ENCODE measurements at places on chromosomes 16 and 17.

DNA sequence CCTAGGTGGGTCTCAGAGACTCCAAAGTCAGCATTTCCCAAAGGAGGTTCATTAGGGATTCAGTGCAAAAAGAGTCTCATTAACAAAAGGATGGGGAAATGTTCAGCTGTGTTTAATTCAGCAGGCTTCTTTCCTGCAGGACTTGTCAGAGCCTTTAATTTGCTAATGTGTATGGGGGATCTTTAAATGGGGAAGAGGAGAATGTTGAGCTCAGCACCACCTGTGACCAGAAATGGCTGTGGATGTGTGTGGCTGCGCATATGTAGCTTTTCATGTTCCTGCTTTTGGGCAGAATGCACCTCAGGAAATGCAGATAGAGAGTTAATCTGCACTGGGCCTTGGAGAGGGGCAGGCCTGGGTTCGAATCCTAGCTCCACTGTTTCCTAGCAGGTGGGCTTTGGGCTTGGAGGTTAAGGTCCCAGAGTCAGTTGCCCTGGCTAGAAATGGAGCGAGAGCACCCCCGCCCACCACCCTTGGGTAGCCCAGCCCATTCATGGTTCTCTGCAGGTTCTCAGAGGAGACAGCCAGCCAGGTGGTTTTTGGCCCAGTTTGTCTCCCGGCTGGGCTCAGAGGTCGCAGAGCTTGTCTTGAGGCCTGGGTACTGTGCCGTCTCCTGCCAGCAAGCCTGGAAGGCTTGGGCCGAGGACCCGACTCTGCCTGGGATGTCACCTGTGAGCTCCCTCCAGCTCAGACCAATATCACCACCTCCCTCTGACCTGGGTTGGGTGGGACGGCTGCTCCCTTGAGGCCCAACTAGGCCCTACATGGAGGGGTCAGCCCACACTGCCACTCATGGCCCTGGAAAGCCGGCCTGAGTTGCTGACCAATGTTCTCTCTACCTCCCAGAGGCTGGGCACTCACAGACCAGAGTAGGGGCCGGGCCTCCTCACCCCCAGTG lies 9.3 kb downstream of the ADCY7 start:
- no peak for DNase-seq

- peak; percentile 12 for DNase-seq
Observed at GRCh38 chr17:57379237-57379894, 123.0 kb downstream of the MSI2 start.

GRCh38 chr17:50816771-50817751 lies 18.3 kb upstream of the WFIKKN2 start:
- no peak for DNase-seq

DNA sequence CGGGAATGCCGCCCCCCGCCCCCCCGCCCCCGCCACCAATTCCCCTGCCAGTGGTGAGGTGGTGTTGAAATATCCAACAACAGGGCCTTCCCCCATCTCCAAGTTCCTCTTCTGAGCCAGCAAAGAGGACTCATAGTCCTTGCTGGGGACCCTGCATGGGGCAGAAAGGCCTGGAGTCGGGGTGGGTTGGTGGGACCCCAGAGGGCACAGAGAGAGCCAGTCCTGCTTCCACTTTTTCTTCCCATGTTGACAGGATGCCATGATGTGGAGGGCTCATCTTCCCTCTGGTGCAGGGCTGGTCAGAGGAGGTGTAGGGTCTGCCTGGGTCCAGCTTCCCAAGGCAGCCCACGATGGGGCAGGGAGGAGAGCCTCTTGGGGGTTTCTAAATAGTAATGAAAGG lies 49.0 kb upstream of the PIK3R6 start:
- no peak for DNase-seq

GRCh38 chr16:50476486-50477255 lies 71.5 kb upstream of the NKD1 start:
- no peak for DNase-seq

DNA sequence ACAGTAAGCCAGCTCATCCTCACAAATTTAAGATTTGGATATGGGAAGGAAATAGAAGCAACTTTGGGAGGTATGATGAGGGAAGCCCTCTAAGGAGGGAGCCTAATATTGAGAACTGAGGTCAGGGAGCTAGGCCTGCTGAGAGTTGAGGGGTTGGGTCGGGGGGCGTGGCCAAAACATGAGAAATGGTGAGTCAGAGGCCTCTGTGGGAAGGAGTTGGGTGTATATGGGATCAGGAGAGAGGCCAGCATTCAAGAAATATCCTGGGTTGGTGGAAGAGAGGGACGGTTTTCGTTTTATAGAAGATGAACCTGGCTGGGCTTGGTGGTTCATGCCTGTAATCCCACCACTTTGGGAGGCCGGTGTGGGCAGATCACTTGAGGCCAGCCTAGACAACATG lies 48.4 kb downstream of the CLEC16A start:
- peak; percentile 93 for DNase-seq

DNA sequence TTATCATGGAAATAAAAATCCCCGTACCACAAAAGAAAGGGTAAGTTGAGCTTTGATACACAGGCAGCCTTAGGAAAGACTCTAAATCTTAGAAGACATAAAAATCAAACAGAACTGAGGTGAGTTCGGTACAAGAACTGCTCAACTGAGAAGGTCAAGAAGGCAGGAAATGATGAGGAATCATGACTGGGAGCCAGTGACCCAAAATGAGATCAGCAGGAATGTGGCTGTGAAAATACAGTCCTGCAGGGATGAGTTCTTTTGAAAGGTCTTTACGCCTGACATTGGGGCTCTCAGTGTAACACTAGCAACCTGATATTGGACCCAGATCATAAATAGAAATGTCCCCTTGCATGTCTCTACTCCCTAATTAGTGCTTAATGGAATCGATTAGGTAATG lies 56.3 kb upstream of the CDH11 start:
- peak; percentile 74 for DNase-seq

DNA sequence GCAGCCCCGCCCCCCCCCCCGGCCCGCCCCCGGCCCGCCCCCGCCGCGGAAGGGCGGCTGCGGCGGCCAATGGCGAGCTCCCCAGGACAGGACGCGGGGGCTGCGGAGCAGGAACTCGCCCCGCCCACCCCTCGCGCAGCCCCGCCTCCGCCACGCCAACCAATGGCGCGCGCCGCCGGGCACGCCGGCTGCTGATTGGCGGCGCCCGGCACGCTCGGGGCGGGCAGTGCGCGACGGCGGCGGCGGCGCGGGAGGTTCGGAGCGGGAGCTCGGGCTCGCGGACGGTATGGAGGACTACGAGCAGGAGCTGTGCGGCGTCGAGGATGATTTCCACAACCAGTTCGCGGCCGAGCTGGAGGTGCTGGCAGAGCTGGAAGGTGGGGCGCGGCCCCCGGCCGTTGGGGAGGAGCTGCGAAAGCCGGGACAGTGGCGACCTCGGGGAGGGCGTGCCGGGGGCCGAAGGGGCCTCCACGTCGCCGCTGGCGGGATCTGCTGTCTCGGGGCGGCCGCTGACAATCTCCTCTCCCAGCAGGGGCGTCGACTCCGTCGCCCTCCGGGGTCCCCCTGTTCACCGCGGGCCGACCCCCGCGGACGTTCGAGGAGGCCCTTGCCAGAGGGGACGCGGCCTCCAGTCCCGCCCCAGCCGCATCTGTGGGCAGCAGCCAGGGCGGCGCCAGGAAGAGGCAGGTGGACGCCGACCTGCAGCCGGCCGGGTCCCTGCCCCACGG lies at the start of gene CHTF18:
Gene CHTF18, plus strand, starts transcription at position 222 of the 728 bp plus-strand sequence. Its CDS starts 65 bp downstream, at position 287.
- peak; percentile 86 for DNase-seq

DNA sequence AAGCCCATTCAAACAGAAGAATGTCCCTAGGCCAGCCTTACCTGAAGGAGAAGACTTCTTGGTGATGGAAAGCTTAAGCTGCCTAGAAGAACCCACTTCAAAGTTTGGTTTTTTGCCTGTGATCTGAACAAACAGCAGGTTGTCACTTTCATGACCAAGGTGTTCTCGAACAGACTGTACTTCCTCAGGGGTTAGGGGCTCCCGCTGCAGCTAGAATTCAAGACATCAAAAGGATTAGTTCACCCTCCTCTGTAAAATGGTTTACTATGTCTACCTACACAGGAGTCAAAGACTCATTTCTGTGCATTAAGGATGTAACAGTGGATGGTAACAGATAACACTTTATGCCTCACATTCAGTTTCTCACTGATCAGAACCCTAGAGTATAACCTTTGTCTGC lies 13.2 kb downstream of the CIAPIN1 start:
- DNase-seq, result no peak

- DNase-seq, result no peak
Observed at GRCh38 chr17:57587193-57587969, 157.7 kb downstream of the CCDC182 start.

DNA sequence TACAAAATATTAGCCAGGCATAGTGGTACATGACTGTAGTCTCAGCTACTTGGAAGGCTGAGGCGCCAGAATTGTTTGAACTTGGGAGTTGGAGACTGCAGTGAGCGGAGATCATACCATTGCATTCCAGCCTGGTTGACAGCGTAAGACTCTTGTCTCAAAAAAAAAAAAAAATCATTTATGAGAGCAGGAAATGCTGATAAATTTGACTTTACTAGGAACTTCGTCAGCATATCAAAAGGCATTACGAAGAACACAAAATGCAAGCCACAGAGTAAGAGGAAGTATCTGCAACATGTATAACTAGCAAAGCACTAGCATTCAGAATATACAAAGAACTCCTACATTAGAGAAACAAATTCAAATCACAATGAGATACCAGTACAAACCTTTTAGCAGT lies 279.3 kb downstream of the ZFHX3 start:
- no peak for DNase-seq

DNA sequence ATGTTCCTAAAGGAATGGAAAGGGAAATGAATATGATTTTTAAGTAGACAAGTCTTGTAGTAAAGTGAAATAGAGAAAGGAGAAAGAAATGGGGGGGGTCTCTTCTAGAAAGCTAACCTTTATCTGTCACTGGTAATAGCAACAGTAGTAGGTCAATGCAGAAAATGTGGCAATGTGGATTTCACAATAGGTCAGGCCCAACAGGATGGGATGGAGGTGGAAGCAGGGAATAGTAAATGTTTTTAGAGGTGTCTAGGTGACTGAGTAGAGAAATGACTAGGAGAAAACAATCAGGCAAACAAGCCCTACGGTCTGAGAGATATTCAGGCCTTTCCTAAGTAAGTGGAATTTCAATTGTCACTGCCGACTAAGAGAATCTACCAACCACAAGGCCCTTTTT lies 6.0 kb upstream of the RSKR start:
- no peak for DNase-seq

- no peak for DNase-seq
Observed at GRCh38 chr16:66263973-66264310, 102.5 kb upstream of the CDH5 start.

DNA sequence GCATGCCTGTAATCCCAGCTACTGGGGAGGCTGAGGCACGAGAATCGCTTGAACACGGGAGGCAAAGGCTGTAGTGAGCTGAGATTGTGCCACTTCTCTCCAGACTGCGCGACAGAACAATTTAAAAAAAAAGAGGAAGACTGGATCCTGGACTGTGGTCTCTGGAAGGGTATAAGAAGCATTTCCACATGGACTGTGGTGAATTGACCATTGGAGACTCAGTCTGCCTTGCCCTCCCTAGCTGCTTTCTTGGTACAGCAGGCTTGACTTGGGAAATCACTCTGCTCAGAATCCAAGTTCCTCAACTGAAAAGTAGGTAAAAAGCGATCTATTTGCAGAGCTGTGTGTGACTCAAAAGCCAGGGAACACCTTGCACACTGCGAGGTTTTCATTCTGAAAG lies 1.0 kb upstream of the MGRN1 start:
- no peak for DNase-seq

GRCh38 chr17:40290629-40291280 lies 3.1 kb downstream of the CDC6 start:
- peak; percentile 97 for DNase-seq

All from IMR-90 (cell line).